NCI-H187 treated with DMSO at 0.1 percent for 48 hours (cell line): ENCODE measurements at places on chromosomes 2 and 18.

DNA sequence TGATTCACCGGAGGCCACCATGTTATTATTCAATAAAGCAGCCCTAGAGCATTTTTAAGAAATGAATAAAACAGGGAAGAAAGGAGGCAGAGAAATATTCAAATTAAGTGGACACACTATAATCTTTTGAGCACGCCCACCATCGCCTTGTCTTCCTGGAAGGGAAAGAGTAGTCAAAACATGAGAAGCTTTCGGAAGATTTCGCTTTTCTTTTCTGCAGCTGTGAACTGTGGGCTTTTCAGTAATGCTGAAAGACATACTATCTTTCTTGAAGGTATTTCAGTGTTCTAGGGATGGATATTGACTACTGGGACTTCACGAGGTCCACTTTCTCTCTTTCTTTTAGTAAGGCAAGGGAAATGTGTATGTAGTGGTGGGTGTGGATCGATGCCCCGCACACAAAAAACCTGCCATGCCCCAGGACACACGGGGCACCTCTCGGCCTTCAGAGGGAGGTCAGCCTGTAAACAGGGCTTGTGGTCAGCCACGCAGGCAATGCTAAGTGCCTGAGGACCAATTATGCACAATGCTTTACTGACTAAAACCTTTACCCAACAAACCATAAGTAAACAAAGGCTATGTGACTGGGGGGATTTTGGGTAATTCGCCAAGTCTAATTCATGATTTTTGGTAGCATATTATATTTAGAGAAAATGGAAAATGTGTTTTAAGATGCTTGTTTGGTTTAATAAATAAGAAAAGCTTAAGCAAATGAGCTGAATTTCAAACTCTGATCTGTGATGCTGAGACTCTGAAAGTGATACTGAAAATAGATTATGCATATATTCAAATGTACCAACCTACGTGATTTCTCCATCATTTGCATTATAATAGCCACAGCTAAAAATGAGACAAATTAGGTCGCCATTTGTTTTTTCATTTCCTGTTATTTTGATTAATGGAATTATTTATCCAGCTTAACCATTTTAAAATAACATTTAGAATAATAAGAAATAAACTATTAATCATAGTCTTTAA lies 130.5 kb downstream of the ZNF516 start:
- DNase-seq, result no peak

GRCh38 chr2:232170396-232170795 lies 208.2 kb upstream of the ALPP start:
- DNase-seq, result no peak

DNA sequence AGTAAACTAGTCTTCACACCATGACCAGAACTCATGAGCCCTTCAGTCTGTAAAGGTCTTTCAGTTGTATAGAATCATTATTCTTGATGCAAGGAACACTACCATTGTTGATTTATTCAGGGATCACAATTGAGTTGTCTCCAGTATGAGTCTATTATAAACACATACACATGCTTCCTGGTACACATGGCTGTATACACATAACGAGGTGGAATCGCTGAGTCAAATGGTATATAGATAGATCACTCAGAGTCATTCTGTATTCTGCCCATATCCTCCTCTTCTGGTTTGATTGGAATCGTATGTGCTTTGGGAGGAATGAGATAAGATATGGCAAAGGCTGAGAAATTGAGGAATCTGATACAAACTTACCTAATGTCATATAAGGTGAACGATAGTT lies 216.0 kb downstream of the UBE2E3 start:
- no peak for DNase-seq

GRCh38 chr2:188645986-188646385 lies 328.2 kb upstream of the COL3A1 start:
- no peak for DNase-seq
